Stimulated activated CD4-positive, alpha-beta T cell treated with anti-CD3 and anti-CD28 coated beads, Interleukin-15, amount 100 ng/mL, for 1 hour (primary cell): ENCODE measurements at places on chromosomes 3 and 15.

DNA sequence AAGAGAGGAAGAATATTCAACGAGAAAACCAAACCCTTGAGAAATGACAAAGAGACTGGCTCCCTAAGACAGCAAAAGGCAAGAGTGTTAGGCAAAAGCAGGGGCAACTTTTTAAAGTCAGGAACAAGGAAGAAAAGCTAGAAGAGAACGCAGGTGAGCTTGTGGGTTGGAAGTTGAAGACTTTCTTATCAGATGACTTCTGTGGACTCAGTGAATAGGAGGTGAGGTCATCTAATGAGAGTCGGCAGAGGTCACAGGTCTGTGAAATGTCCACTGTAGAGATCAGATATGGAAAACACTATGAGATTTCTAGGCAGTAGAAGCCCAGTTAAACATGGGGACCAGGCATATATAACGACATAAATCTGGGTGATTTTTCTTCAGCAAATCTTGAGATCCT lies 27.2 kb upstream of the TNIK start:
- DNase-seq, result no peak

GRCh38 chr3:58305882-58306711 lies at the start of the genes HTD2 and RPP14:
HTD2 (plus strand) TSS chr3:58306520; CDS start chr3:58317614, 11,094 bp downstream.
RPP14 (plus strand) TSS chr3:58306245; CDS start chr3:58310330, 4,085 bp downstream.
- DNase-seq, result peak; percentile 98

DNA sequence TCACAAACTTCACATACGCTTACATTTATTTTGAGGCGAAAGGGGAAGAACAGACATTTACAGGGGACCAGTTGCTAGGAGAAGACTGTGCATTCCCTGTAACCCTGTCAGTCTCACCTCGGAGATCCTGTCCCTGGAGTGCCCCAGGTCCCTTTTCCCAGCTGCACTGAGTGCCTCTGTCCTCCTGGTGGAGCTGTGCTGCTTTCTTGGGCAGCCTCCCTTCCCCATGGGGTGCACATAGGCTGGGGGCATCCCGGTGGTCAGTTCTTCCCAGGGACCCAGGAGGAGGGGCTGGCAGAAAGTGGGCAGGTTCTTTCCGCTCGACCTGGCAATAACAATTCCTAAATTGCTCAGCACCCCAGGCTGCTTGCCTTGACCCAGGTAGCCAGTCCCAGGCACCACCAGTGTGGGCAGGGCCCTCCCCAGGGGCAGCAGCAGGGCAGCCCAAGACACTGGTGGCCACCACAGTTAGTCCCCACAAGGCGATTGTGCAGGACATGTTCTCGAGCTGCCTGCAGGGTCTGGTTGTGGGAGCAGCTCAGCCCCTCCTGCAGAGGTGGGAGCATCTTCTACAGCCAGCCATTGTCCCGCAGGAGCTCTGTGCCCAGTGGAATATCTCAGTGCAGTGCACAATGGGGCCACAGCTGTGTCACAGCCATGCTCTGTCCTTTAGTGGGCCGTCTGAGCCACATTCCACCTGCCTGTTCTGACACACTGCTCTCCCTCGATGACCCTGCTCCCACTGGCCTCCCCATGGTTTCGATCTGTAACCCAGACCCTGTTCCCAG lies 36.3 kb downstream of the APBA2 start:
- DNase-seq, result no peak

DNA sequence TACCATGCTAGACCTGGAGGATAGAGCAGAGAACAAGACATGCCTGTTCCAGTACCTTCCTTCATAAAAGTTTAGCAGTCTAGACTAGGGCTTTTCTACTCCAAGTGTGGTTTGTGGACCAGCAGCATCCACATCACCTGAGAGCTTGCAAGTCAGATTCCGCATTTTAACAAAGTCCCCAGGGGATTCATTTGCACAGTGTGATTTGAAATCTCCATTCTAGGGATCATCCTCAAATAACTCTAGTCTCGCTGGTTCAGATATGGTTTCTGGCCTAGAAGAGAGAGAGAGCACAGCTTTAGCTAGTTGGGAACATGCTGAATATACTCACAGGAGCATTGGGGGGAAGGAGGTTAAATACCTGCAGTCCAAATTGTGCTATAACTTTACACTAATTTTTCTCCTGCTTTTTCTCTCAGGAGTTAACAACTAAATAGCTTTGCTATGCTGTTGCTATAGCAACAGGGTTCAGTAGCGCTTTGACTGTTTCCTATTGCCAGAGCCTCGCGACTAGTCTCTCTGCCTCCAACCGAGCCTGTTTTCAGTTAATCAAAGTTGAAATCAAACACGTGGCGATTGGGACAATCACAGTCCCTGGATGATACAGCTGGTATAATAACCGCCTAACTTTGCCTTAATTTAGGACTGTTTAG lies 64.0 kb upstream of the RASGRF1 start:
- no peak for DNase-seq

- no peak for DNase-seq
These were observed 38.1 kb downstream of the NMNAT3 start for GRCh38 chr3:139639662-139640061.

DNA sequence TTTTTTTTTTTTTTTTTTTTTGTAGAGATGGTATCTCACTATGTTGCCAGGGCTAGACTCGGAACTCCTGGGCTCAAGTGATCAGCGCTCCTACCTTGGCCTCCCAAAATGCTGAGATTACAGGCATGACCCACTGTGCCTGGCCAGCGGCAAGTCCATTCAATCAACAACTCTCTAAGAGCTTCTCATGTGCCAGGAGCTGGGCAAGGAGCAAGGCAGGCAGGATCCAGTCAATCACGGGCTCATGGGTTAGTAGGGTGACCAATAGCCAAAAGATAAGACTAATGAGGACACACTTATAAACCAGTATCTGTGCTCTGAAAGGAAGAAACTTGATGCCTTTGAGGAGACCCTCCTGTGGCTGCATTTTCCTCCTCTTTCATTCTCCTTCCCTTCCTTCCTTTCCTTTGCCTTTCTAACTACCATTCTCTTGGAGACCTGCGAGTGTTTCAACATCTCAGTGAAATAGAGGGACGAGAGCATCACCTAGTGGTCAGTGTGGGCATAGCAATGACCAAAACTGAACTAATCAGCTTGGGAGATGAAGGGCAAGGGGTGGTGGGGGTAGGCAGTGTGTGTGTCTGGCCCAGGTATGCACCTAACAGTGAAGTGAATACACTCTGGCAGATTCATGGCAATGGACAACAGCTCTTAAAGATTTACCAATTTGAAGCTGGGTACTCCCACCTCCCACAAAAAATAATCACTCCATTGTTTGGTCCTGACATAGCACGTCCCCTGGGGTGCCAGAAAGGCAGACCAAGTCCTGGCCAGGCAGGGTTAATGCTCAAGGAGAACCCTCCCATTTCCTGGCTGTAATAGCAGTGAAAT lies 6.3 kb downstream of the RPP25 start:
- DNase-seq, result peak; percentile 55

DNA sequence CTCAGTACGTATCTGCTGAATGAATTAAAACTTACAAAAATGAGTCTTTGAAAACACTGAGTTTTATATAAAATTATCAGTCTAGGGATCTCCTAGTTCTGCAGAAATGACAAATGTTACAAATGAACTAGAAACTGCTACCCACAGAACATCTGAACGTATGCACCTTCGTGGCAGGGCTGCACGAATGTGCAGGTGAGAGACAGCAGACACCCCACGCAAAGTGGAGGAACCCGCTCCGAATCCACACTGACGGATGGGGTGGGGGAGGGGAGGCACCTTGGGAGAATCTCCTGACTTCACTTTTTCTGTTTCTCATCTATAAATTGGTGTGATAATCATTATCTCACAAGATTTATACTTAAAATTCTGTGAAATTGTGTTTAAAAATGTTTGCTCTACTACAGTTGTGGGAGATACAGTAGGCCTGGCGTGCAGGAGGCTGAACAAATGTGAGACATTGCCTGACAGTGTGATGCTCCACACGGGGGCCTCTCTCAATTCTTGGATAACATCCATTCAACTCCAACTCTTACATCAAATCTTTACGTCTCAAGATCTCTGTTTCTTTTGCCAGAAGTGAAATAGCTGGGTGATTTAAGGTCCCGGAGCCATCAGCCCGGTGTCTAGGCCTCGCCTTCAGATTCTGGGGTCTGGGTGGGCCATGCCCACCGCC lies 86.9 kb downstream of the ATP10A start:
- DNase-seq, result no peak

DNA sequence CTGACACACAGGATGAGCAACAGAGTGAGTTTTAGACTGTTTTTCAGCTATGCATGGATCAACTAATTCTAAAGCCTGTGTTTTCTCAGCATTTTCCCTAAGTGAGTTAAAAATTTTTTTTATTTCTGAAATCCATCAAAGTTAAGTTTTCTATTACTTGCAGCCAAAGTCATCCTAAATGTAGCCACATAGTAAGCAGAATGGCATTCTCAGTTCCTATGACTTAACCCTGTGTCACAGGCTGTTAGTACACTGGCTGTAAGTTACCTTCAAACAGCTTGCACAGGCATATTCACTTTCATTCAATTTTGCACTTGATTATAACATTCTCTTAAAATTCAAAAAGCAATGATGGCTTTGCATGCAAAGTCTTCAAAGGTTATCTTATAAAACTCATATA lies 368.2 kb downstream of the OCA2 start:
- no peak for DNase-seq

DNA sequence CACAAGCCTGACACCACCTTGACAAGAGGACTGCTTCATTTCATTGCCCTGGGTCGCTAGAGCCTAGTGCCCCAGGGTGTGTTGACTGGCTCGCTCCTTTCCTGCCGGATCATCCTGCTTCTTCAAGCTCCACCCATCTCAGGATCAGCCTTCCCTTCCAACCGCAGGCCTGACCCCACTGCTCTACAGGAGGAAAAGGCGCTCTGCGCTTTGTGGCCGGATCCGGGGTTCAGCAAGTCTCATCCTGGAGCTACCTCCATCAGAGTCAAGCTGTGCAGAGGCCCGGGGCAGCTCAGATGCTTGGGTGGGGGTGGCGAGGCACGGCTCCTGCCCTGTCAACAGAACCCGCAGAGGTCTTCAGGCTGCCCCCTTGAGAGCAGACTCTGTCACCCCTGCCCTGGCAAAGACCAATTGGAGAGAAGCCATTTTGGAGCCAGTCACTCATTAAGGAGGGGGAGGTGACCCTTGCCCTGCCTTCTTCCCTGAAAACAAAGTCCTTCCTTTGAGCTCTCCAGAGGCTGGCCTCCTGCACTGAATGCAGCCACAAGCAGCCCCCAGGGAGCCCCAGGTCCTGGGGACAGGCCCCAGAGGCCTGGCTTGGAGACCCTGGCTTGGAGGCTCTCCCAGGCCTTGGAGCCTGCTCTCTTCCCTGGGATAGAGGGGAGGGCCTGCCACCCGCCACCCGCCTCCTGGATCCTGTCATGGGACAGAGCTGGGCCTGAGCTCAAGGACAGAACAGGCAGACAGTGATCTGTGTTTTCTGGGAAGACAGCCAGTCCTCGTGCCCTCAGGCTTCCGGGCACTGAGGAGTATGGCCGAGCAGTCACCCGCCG lies 80.3 kb downstream of the CPN2 start:
- DNase-seq, result no peak

- no peak for DNase-seq
These were observed 27.1 kb upstream of the LACTB start for GRCh38 chr15:63094495-63094931.

DNA sequence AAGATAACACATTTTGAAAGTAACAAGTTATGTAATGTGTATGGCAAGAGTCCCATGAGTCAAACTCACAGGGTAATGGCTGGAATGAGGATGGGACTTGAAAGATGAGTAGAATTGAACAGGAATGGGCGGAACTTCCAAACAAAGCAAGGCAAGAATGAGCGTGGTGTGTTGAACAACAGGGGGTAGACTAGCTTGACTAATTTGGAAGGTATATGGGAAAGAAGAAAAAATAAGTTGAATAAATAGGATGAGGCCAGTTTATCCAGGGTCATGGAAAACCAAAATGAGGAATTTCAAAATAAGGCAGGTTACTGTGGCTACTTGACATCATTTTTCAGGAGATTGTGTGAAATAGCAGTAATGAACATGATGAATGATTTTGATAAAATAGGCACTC lies 2.5 kb upstream of the DPH6 start:
- DNase-seq, result no peak

DNA sequence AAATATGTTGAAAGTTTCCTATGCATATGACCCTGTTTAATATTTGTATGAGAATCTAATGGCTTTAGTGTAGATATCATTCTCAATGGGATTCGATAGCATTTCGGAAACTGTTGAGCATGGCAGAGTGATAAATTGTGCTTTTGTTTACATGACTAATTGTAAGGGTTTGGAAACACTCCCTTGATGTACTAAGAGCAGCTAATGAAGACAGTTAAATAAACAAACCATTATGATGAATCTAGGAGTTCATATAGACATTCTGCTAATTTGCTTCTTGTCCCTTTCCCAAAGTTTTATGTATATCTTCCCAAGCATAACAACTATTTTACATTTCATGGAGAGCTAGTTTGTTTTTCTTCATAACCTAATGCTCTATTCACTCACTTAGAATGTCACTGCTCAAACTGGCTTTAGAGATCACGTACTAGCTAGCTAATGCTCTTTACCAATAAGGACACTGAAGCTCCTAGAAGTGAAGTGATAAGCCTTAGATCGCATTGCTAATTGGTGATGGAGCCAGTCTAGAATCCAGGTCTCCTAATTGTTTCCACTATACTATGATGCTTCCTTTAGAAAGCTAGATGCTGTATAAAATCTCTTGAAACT lies 140.8 kb downstream of the TP63 start:
- DNase-seq, result no peak

DNA sequence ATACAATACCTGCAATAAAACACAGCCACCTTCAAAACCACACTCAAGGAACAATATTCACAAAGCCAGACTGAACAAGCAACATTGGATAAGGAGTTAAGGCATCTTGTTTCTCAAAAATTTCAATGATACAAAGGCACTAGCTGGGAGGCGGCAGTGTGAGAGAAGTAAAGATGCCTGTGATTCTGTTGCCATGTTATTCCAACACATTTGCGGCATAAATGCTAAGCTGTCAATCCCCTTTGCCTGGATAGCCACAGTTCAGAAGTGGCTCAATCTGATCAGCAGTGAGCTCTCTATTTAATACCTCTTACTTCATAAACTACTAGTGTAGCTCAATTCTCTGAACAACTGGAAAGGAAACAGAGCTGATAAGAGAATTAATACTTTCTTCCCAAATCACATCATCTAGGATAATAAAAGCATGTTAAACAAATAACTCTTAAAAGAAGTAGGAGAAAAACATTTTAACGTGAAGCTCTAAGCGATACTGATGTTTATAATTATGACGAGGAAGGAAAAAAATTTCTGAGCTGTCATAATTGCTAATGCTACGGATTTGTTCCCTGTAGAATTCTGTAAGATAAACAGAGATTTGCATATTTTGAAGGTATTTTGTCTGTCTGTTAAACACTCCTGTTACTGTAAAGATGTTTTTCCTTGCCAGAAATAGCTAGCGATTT lies 358.4 kb downstream of the FOXP1 start:
- DNase-seq, result no peak

DNA sequence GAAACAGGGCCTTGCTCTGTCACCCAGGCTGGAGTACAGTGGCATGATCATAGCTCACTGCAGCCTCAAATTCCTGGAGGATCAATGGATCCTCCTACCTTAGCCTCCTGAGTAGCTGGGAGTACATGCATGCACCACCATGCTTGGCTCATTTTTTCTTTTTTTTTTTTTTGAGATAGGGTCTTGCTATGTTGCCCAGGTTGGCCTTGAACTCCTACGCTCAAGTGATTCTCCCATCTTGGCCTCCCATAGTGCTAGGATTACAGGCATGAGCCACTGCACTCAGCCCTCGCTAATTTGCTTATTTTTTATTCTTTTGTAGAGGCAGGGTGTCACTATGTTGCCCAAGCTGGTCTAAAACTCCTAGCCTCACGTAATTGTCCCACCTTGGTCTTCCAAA lies 6.0 kb upstream of the ARIH1 start:
- no peak for DNase-seq

- DNase-seq, result no peak
These were observed 64.2 kb downstream of the ECT2 start for GRCh38 chr3:172814738-172815137.

GRCh38 chr3:121517953-121518655 lies 27.7 kb downstream of the POLQ start:
- DNase-seq, result no peak
